ENCODE measurements at places on chromosomes 6 and 20.

DNA sequence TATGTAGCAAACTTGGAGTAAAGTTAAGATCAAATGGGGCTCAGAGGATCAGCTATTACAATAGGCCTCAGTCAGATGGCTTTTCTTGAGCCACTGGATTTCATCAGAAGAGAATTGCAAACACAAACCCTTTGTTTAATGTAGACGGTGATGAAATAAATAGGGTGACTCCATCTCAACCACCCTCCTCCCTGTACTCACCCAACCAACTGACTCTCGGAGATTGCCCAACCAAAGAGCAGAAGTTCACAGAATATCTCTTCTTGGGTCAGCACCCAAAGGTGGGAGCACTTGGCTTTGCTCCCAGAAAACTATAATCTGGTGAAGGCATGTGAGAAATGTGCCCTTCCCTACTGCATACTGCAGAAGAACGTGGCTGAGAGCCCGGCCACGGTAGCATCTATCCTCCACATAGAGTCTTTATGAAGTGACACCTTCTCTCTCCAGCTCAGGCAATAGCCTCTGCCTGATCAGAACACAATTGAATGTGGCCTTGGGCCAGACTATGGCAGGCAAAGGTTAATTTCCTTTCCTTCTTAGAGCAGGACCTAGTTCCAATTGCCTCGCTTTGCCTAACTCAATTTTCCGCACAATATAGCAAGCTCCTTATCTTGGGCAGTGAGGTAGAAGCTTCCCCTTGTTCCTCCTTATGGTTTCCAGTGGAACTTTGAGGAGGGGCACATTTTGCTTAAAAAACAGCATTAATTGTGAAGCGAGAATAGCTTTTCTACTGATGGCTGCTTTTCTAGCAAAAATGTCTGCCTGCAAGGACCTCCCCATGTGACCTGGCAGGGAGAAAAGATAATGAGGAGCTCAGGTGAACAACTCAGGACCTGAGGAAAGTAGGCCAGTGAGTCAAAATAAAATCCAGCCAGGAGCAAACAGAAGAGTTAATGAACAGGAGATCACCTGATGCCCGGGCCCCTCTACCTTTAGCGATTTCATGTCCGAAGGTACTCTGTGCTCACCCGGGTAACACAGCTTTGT lies 79.4 kb downstream of the GFOD1 start:
- DNase-seq = no peak

- DNase-seq = no peak
Measured at GRCh38 chr6:141824350-141824749, 308.4 kb upstream of the GJE1 start.

DNA sequence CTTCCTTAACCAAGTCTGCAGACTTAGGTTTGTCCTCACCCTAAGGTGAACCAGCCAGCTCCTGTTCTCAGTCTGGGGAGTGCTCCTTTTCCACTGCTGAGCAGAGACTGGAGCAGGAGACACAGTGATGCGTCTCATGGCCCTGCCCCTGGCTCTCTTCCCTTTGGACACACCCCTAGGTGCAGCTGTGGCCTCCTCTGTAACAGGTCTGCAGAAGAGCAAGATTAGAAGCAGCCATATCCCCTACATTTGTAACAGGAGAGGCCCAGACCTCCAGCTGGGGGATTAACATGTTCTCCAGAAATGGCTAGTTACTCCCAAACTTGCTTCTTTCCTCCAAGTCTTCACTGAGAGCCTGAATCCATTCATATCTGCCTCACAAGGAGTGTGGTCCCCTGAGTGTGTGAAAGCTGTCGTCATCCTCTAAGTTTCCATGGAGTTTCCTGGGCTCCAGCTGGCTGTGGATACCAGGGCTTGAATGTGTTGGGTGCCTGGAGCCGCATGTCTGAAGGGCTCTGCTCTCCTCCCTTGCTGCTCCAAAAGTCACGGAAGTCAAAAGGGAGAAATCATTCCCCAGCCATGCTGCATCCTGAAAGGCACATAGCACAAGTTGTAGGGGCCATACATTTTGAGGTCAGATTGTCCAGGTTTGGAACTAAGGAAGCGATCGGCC lies 57.7 kb downstream of the PPP1R14C start:
- no peak for DNase-seq

DNA sequence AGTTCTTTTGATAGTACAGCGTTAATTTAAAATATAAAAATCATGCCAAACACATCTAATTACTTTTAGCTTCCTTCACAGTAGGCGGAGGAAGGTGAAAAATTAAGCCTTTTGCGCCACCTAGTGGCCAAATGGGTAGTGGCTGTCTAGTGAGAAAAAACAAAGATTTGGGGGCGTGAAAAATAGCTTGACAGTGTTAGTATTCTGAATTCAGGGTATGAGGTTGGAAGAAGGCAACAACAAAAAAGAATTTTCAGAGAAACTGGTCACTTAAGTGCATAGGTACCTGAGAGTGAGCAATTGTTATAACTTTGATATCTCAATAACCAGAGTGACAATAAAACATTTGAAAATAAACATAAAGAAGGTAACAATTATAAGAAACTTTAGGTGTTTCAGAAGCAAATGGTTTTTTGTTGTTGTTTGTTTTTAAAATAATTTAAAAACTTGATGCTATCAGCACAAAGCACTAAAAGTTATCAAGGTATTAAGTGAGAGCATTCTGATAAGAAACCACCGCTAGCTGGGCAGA lies 14.3 kb downstream of the PSMB9 start:
- no peak for DNase-seq

DNA sequence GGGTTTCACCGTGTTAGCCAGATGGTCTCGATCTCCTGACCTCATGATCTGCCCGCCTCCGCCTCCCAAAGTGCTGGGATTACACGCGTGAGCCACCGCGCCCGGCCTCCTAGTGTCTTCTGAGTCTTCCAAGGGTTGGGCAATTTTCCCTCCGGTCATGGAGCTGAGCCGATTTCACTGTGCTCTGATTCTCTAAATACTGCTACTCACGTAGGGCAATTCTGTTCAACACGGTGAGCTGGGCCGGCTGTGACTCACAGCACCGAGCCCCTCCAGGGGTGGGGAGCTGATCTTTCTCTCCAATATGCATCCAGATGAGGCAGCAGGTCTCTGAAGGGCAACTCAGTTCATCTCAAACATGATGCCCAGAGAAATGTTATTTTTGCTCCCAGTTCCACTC lies 71.6 kb upstream of the CD93 start:
- no peak for DNase-seq

All from NCI-H2081 treated with DMSO at 0.1 percent for 48 hours (cell line).